Karpas-422 (cell line): ENCODE measurements at places on chromosomes 7 and 10.

GRCh38 chr7:146698995-146699610, 582.5 kb downstream of the CNTNAP2 start:
- no peak for DNase-seq

- DNase-seq, result no peak
These were observed 171.6 kb upstream of the FOXP2 start for GRCh38 chr7:114242992-114243507.

GRCh38 chr10:59830601-59831259, 75.6 kb downstream of the CCDC6 start:
- DNase-seq, result peak; percentile 74

GRCh38 chr7:28956608-28957063, 1.5 kb downstream of the TRIL start:
- no peak for DNase-seq

DNA sequence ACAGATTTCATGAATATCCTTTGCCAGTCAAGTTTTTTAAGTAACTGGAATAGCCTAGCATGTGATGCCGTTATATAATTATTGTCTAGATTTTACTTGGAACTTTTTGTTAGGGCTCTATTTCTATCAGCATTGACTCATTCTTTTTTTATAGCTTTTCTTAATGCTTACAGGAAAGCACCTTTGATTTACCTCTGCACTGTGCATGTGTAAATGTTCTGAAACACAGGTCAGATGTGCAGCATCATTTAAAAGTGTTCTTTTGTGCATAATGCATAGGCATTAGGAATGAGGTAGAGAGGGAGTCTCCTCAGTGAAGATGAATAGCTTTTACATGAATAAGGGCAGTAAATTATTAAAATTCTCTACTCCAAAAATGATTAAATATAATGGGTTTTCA, 669.3 kb upstream of the MBL2 start:
- no peak for DNase-seq

DNA sequence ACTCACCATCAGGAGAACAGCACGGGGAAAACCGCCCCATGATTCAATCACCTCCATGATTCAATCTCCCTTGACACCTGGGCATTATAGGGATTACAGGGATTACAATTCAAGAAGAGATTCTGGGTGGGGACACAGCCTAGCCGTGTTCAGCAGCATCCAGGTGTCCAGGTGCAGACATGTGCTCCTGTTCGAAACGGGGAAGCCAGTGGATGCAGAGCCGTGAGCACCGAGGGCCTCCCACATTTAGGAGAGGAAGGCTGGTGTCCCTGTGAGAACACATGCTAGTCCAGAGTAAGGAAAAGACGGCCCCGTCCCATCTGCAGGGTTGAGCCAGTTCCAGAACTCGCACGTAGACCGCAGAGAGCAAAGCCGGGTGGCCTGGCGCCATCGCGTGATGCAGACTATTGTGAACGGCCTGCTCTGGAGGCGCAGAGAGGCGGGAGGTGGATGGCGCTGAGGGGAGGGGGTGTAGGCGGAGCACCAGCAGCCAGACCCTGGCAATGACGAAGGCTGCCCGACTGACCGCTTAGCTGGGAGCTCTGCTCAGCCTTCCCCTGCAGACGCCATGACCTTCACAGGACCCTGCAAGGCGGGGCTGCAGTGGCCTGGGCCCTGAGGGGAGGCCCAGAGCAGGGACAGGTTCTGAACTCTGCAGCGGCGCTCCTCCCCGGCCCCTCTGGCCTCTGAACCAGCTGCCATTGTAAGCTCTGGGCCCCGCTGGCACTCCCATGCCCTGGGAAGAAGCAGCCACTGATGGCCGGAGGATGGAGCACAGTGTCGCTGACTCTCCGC, 141.6 kb upstream of the TCERG1L start:
- DNase-seq, result no peak

GRCh38 chr7:50037086-50037485, 56.0 kb downstream of the ZPBP start:
- DNase-seq, result no peak

DNA sequence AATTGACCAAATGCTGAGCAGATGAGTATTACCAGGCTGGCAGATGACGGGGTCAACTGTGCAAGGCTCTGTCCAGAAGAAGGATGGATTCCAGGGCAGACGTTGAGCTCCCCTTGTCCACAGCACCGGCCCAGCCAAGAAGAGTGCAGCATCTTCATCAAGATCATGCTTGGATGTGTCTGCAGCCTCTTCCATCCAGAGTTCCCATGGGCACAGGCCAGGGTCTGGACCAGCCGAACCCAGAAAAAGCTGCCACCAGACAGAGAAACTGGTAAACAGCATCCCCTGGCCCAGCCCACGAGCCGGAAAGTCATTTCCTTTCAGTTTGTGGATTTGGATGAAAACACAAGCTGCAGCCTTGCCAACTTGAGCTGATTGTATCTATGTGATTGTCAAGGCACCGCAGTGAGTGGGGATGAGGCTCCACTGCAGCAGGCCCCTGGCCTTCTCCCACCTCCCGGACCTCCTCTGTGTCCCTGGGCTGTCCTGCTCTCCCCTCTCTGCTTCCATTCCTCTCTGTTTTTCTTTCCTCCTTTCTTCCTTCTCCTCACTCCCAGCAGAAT, 321.8 kb downstream of the TCERG1L start:
- DNase-seq, result no peak

GRCh38 chr10:86793696-86794095, 37.3 kb downstream of the BMPR1A start:
- no peak for DNase-seq
